ENCODE measurements at places on chromosomes 1 and 21.
A peak's percentile ranks its signal among the peaks of the same experiment; 100 is the strongest.

DNA sequence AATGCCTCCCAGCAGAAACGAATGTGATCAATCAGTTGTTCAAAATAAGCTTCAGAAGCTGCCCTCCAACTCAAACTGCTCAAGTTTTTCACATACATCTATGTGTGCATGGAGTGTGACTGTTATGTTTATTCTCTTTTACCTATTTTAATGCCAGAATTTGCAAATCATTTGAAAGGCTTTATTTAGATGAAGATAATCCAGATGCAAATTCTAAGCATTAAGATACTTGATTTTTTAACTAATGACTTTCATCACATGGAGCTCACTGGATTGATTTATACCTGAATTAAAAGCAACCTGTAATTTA, 69.5 kb downstream of the PLD5 start:
- DNase-seq: no peak

DNA sequence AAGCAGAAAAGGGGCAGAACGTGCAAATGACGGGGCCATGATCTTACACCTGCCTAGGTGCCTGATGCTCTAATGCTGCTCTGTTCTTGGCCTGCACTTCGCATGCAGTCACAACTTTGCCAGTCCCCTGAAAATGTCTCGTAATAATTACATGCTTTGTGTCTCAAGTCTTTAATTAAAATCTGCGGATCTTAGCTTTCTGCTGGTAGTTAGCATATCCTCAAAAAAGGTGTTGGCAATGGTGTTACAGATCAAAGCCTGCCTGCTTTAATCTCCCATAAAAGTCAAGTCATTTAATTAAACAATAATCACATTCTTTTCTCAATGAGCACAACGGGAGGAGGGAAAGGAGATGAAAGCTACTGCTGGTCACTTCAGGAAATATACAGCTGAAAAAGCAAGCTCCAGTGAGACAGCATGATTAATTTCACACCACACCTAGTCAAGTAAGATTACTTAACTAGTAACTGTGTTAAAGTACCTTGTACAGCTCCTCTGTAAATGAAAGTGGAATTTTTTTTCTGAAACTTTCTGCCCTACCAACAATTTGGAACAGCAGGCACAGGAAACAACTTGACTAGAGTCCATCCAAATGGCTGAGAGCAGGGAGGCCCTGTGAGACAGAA, 45.8 kb downstream of the STX6 start:
- DNase-seq: no peak

DNA sequence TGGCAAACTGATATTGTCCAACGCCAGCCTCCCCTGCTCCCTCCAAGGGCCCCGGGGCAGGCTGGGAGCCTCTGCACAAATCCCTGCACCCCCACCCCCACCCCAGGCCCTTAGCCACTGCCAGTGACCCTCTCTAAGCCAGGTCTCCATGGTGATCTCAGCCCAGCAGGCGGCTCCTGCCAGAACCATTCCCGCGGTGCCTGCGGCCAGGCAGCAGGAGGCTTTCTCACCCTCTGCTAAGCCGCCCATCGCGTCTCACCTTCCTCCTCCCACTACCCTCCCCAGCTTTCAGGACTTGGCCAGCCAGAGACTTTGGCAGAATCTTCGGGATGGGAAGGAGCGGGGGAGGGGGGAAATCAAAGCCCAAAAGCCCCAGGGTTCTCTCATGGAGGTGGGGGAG, 46.8 kb upstream of the WASF2 start:
- no peak for DNase-seq

GRCh38 chr1:145425436-145426029, at the start of gene NBPF20:
TSS of gene NBPF20 (minus strand) at chr1:145425603. CDS start at chr1:145405272, 20,331 bp downstream.
- peak; percentile 70 for DNase-seq

DNA sequence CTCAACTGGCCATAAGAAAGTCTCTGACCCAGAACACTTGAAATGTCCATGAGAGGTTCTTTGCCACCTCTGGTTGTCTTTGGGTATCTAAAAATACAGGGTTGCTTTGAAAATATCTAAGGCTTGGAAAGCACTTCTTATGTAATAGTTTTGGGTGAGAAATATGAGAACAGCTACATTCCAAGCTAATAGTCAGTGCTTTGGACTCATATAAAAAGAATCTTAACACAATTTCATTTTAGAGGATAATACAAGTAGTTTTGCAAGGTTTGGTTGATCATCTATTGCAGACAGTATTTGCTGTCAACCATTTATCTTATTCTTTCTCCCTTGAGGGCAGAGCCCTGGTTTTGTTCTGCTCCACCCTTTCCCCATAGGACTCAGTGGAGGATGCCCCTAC, 207.5 kb downstream of the KCNK2 start:
- DNase-seq: no peak

- DNase-seq: no peak
Observed at GRCh38 chr1:156528231-156528630, 27.7 kb upstream of the MEF2D start.

GRCh38 chr1:38203441-38203840, 156.8 kb upstream of the POU3F1 start:
- DNase-seq: no peak

DNA sequence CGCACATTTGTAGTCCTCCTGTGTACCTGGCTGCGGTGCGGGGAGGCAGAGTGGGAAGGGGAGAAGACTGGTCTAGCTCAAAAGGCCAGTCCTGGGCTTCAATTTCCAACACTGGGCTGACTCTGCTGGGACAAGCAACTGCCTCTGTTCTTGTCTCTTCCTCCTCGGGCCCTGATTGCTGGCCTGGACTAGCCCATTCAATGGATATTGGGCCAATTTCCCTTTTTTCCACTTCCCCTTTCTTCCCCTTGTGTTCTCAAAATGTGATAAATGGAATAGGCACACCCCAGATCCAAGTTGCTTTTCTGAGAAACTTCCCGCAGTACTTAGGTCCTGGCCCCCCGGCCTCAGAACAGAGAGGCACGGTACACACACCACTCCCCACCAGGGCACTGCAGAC, 48.2 kb downstream of the SPSB1 start:
- DNase-seq: no peak

Measured in stimulated activated CD8-positive, alpha-beta memory T cell treated with anti-CD3 and anti-CD28 coated beads, Interleukin-2, amount 100 ng/mL, for 1 hour (primary cell).